ENCODE measurements at places on chromosomes 13 and 19.

DNA sequence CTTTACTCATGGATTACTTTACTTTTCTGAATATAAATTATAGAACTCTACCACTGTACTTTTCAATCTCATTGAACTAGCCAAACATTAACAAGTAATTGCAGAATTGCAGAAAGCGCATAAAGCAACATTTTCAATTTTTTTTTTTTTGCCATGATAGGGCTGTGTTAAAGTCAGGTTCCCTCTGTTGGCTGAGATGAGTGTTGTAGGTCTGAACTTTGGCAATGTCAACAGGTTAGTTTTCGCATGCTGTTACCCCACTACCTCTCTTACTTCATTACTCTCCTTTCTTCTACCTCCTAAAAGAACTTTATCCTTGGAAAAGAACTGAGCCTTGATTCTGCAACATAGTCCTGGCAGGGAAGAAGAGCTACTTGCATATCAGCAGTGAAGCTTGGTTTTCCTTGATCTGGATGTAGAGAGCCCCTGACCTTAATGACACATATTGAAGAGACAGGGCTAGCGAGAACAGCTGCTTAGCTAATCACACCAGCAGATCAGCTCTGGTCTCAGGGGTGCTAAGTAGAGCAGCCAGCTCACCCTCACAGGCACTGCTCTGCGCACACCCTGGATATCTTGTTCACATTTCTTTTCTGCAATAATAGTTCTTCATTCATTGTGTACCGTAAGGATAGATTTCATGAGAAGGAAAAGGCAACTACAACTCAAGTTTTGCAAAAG lies 119.5 kb downstream of the FLT1 start:
- DNase-seq, result no peak

DNA sequence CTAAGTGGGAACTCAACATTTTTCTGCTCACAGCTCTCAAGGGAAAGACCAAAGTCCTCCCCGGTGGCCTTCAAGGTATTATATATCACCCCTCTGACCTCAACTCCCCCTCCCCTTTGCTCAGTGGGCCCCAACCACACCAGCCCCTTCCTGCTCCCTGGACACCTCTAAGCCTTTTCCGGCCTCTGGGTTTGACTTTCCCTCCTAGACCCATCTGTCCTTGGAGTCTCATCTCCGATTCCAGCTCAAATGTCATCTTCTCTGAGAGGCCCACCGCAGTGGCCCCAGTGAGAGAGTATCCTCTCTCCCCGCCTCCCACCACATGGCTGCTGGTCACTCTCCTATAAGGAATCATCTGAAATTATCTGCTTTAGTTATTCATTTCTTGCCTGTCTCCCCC lies 941 bp upstream of the UHRF1 start:
- DNase-seq, result no peak

DNA sequence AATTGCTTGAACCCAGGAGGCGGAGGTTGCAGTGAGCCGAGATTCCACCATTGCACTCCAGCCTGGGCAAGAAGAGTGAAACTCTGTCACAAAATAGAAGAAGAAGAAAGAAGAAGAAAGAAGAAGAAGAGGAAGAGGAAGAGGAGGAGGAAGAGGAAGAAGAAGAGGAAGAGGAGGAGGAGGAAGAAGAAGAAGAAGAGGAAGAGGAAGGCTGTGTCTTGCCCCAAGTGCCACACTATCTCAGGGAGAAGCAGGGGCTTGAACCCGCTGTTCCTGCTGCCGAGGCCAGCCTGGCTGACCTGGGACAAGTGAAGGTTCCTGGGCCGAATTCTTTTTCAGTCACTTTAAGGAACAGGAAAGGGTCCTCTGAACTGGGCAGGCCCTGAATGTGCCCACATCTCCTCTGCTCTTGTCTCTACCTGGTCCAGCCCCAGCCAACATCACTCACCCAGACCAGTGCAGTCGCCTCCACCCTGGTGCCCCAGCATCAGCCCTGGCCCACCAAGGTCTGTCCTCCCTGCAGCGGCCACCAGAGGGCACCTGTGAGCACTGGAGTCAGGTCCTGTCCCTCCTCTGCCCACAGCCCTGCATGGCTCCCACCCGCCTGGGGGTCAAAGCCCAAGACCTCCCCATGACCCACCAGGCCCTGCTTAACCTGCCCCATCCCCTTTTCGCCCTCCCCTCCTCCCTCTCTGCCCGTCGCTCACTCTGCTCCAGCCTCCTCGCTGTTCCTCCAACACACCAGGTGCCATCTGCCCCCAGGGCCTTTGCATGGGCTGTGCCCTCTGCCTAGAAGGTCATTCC lies 20.0 kb downstream of the TICAM1 start:
- DNase-seq, result peak; percentile 53

- DNase-seq, result no peak
Observed at GRCh38 chr19:49431330-49431749, 6.2 kb downstream of the GFY start.

DNA sequence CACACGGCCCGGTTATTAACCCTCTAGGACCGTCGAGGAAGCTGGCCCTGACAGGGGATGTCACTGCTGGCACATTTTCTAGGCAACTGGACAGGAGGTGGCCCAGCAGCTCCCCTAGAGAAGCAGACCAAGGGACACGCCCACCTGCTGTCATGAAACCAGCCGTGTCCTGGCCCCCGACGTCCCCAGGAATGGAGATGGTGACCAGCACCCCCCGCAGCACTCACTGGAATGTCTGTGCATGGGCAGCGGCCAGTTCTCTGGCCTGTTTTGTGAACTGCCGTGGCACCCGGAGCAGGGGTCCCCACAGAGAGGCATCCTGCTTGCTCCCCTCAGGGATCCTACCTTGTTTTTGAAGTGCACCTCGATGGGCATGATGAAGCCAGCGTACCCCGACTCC lies 17.9 kb downstream of the MLLT1 start:
- DNase-seq, result no peak

- peak; percentile 42 for DNase-seq
Observed at GRCh38 chr19:10503002-10503789, at the start of gene KEAP1. KEAP1 (minus strand) TSS chr19:10503356; CDS start chr19:10500033, 3,323 bp downstream.

DNA sequence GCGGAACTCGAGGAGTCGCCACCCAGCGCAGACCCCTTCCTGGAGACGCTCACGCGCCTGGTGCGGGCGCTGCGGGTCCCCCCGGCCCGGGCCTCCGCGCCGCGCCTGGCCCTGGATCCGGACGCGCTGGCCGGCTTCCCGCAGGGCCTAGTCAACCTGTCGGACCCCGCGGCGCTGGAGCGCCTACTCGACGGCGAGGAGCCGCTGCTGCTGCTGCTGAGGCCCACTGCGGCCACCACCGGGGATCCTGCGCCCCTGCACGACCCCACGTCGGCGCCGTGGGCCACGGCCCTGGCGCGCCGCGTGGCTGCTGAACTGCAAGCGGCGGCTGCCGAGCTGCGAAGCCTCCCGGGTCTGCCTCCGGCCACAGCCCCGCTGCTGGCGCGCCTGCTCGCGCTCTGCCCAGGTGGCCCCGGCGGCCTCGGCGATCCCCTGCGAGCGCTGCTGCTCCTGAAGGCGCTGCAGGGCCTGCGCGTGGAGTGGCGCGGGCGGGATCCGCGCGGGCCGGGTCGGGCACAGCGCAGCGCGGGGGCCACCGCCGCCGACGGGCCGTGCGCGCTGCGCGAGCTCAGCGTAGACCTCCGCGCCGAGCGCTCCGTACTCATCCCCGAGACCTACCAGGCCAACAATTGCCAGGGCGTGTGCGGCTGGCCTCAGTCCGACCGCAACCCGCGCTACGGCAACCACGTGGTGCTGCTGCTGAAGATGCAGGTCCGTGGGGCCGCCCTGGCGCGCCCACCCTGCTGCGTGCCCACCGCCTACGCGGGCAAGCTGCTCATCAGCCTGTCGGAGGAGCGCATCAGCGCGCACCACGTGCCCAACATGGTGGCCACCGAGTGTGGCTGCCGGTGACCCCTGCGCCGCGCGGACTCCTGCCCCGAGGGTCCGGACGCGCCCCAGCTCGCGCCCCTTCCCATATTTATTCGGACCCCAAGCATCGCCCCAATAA lies 2.3 kb downstream of the AMH start:
- no peak for DNase-seq

- DNase-seq, result peak; percentile 28
Observed at GRCh38 chr13:37375724-37376123, 222.8 kb downstream of the POSTN start.
